ENCODE measurements at places on chromosomes 2 and 18.
A peak's percentile ranks its signal among the peaks of the same experiment; 100 is the strongest.

GRCh38 chr2:170587922-170588321, 127.2 kb upstream of the SP5 start:
- no peak for DNase-seq

- no peak for DNase-seq
Observed at GRCh38 chr2:229627728-229628127, 86.6 kb downstream of the DNER start.

DNA sequence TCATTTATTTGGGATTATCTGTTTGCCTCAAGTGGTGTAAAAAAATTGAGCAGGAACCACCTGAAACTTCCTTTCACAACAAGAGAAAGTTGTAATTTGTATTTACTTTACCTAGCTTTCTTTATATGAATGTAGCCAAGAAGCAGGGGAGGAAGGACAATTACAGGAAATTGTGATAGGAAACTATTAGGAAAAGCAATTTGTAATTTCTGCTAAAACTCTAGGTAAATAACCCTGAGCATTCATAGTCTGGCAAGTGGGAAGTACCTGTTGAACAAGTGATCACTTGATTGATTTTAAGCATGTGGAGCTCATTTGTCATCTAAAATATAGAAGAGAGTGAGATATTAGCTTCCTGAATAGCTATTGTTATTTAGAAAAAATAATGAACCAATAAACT, 5.0 kb downstream of the TFPI start:
- DNase-seq: no peak

DNA sequence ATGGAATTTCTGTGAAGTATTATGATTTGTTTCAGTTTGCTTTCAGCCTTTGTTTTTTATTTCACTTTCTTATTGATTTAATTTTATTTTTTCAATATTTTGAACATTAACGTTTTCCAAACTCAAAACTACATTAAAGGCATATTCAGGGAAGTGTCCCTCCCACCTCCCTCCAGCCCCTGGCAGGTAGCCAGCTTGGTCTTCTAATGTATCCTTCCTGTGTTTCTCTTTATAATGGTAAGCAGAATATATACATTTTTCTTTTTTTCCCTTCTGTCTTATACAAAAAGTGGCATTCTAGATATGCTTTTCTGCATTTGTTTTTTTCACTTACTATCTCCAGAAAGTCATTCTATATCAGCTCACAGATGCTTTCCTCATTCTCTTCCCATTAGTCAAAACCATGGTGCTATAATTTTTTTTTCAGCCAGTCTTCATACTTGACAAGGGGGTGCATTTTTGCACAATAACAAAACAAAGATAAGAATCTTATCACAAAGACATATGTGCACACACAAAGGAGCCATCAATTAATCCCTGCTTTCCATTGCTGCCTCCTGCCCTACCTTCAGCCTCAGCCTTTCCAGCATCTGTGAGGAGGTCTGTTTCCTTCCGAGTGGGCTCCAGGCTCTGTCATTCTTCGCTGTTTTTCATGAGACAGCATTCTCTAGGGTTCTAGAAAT, 33.7 kb upstream of the TMEM177 start:
- no peak for DNase-seq

DNA sequence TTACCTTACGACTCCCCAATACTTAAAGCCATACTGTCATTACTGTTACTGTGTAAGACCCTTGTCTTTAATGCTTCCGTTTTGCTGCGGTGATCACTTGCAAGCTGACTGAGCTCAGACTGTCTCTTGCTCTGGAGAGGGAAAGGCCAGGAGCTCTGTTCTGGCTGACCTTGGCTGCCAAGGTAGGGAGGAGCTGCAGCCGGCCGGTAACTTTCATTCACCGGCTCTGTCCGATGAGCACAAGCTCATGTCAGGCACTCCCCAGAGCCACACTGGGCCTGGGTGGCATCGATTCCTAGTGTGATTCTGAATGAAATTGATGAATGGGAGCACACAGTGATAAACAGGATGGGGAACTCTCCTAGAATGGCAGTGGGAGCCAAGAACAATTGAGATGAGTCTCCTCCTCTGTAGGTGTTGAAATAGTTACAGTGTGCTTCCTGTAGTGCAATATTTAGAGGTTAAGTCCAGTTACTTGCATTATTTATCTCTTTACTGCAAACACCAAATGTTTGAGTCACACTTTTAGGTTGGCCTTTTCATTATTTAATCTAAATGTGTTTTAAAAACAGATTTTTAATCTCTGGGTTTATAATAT, 100.9 kb downstream of the ATP9B start:
- DNase-seq: no peak

DNA sequence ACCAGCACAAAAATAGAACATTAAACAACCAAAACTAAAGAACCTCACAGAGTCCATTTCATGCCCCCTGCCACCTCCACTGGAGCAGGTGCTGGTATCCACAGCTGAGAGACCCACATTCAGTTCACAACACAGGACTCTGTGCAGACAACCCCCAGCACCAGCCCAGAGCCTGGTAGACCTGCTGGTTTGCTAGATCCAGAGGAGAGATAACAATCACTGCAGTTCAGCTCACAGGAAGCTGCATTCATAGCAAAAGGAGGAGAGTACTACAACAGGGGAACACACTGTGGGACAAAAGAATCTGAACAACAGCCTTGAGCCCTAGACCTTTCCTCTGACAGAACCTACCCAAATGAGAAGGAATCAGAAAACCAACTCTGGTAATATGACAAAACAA, 326.7 kb downstream of the METTL4 start:
- no peak for DNase-seq

- DNase-seq: no peak
Observed at GRCh38 chr2:79511320-79511951, 1.4 kb upstream of the CTNNA2 start.

- DNase-seq: no peak
Observed at GRCh38 chr18:52937840-52938239, 597.8 kb downstream of the DCC start.

- no peak for DNase-seq
Observed at GRCh38 chr18:12248926-12249720, 5.0 kb upstream of the CIDEA start.

DNA sequence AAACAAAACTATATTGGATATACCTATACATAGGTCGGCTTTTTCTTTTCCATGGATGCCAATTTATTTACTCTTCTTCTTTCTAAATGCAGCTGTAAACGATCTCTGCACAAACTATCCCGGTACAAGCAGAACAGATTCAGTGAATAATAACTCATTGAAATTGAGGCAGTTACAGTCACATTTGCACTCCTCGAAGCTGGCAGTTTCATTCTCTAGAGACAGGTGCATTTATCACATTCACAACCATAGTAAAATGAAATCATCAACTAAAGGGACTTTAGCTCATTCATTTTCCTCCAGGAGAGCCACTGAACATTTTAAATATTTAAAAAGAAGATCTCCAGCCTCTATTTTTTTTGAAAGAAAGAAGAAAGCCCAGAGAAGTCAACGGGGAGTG, 551.7 kb downstream of the LRP1B start:
- no peak for DNase-seq

DNA sequence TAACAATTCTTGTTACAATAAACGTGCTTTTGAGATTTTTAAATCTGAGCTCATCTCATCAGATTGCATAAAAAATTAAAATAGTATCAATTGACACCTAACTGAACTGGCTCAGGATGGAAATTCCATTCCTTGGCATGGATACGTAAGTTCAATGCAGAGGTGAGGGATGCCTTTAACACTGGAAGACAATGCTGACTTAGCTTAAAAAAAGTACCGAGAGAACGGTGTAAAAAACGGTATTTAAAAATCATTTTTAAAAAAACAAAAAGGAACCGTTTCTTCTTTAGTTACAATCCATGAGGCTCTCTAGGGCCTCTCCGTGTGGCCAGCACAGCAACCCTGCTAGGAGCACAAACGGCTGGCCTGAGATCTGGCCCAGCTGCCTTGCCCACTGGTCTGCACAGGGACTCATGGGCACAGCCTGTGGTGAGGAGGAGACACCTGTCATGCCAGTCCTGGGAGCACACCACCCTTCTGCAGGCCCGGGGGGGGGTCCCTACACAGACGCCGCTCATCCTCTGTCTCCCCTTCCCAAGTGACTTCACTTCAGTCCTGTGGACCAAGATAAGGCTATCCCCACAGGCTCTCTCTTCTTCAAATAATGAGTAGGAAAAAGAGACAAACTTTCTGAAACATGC, 45.2 kb downstream of the FAM168B start:
- DNase-seq: no peak

- DNase-seq: no peak
Observed at GRCh38 chr18:80037300-80037699, 3.1 kb downstream of the RBFA start.

- DNase-seq: no peak
Observed at GRCh38 chr18:55001394-55002024, 42.2 kb upstream of the CCDC68 start.

DNA sequence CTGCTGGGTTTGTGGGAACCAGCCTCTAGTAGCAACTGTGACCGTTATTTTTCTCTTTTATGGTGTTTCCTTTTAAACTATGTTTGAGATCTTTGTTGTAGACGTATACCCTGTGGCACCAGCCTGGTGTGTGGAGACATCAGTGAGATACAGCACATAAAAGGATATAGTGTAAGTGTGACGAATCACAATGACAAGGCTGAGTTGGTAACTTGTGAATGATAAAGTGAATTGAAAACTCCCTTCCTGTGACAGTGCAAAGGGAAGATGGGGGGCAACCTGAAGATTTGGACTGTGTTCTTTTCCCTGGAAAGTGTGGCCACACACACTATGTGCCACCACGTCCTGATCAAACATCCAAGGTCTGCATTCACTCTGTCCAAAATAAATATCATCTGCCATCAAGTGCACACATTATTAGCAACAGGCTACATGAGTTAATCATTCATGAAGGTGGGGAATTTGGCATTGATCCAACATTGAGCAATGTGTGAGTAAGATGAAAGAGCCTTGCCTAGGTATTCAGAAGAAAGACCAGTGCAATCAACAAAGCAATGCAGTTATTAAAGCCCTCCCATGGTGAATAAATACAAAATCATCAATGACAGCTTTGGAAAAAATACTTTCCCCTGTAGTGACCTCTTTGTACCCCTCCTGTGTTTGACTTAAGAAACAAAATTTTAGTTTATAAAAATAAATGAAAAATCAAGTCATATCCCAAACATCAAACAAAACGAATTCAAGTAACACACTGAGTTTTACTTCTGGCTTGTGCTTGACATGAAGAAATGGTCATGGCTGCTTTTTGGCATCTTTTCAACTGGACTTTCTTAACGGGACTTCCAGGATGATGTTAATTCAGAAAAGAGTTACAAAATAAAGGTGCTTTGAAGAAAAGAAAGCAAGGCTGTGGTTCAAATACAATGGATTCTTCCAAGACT, 1280.5 kb upstream of the ZEB2 start:
- DNase-seq: no peak

GRCh38 chr18:76209597-76209996, 285.4 kb downstream of the ZNF516 start:
- DNase-seq: no peak

DNA sequence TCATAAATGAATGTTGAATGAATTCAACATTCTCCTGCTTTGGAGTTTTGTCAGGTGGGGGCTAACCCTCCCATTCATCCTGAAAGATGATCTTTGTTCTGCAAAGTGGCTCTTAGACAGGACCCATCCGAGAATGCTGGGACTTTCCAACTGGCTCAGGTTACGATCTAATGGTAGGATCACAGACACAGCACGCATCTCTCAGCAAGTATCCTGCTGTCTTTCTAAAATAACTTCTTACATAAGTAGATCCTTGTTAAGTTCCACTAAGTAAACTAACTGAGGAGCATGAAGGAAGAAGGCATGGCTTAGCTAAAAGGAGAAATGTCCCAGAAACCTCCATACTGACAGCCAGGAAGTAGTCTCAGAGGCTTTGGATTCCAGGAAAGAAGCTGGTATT, 23.7 kb downstream of the CYP27A1 start:
- peak; percentile 15 for DNase-seq

- no peak for DNase-seq
Observed at GRCh38 chr18:31280502-31280901, 37.5 kb upstream of the DSG1 start.

GRCh38 chr2:37377187-37377532, 32.7 kb downstream of the QPCT start:
- DNase-seq: no peak

GRCh38 chr2:160689441-160689840, 195.8 kb upstream of the RBMS1 start:
- no peak for DNase-seq

GRCh38 chr18:32096946-32097345, 5.3 kb downstream of the RNF138 start:
- DNase-seq: no peak

DNA sequence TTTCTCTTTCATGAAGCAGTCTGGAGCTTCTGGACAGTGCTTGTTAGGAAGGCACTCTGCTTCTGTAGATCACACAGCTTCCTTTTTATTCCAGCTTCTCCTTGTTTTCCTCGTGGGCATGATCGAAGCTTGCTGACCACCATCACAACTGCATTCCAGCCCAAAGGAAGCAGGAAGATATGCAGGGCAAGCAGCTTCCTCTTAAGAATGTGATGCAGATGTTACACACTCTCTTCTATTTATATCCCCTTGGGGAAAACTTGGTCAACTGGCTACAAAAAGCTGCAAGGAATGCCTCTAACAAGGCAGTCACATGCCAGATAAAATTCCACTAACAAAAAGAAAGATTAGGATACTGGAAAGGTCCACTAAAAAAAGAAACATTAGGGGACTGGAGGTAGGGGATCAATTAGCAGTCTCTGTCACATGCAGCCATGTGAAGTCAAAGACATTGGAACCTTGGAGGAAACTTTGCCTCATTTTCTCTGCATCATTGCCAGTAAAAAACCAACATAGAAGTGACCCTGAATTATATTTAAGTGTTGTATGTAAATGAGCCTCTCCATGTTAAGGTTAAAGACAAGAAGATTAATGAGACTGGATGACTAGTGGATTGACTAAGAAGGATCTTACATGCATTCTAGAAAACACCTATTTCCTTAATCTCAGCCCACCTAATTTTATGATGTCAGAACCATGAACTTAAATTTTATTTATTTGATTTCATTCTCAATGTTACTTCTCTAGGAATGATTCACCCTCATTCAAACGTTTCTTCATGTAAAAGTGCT, 98.3 kb downstream of the NAB1 start:
- DNase-seq: no peak

All from HTR-8/SVneo (cell line).